T1000 (cell line): ENCODE measurements at places on chromosomes 7 and 10.

DNA sequence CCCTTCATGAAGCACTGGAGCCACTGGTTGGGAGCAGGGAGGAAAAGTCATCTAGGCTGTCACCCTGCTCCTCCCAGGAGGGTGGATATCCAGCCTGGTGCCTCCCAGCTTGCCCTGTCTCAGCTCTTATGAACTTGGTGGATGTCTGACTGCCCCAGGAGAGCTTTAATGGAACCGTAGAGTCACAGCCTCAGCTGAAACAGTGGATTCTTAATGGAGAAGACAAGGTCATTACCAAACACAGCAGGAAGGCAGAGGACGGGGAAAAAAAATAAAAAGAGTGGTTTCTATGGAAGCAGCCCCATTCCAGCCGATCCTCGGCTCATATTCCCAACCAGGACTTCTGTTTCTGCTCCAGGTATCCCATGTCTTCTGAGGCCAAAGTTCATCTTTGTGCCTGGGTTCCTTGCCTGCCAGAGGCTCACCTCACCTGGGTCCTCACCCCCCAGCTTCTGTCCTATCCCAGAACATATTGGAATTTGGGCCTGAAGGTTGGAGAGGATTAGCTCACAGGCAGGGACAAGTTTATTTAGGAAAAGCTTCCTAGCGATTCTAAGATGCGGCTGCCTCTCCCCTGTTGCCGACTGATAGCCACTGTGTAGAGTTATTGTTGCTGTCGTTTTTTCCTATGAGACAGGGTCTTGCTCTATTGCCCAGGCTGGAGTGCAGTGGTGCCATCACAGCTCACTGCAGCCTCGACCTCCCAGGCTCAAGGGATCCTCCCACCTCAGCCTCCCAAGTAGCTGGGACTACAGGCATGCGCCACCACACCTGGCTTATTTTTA, 15.6 kb downstream of the CCL26 start:
- no peak for DNase-seq

DNA sequence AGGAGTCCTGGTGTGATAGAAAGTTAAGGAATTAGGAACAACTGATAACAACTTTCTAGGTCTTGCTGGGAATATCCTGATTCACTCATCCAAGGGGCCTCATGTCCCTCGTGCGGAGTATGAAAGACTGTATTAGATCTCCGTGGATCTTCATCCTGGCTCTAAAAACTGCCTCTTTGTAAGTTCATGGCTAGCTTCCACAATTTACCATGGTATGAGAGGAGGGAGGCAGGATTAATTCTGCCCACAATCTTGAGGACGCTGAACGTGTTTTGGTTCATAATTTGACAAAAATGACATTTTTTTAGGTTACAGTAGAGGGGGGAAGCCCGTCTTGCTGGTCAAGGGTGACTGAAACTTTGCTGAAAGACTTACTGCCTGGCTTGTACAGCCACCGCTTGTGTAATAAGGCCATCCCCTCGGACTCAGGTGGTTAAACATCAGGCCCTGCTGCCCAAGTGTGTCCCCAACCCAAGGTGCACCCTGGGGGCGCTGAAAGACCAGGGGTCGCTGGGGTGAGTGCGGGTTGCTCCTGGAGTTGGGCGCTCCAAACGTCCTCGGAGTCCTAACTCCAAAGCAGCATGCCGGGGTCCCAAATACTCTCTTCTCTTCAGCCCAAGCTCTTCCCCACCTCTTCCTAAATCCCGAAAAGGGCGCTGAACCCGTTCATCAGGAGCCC, 733 bp downstream of the HIBADH start:
- DNase-seq = no peak

- DNase-seq = no peak
Observed at GRCh38 chr7:133669061-133669455, 416.2 kb downstream of the EXOC4 start.

GRCh38 chr10:614790-615582, 74.5 kb downstream of the DIP2C start:
- DNase-seq = no peak
